Stimulated activated CD4-positive, alpha-beta T cell treated with anti-CD3 and anti-CD28 coated beads, Interleukin-2, amount 100 ng/mL, for 24 hours (primary cell): ENCODE measurements at places on chromosomes 13 and 19.

DNA sequence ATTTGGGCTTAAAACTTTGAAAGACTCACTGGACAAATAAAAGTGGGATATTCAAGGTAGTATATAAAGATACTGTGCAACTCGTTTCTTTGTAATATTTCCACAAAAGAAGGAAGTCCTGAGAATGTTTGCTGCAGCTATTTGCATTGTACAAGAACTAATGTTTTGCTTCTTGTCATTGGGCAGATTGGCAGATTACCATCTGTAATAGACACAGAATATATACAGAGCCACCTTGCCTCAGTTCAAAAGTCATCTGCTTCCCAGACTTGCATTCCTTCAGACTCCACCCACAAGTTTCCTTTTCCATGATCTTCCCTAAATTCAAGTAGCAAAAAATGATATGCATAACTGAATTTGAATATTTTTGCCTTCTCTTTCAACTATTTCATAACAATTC is 145.1 kb downstream of the EFNB2 start:
- DNase-seq, result no peak

DNA sequence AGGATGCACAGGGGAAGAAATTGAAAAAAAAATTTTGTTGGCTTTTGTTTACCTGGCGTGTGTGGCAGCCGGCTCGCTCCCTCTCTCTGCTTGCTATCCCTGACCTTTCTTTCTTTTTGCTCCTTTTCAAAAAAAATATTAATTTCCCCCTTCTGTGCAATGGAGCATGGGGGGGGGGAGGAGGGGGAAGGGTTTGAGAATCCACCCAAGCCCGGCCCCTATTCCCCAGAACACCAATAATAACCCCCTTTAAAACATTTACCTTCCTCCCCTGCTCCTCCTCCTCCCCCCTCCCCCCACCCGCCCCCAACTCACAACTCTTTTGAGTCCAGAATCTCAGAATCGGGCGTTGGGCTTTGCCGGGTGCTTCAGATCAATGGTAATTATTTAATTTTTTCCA is 28.4 kb downstream of the NFIX start:
- DNase-seq, result no peak

- DNase-seq, result no peak
These were observed 17.4 kb downstream of the ZC3H4 start for GRCh38 chr19:47096100-47096704.

GRCh38 chr19:18023622-18024251 is 15.8 kb downstream of the ARRDC2 start:
- DNase-seq, result peak; percentile 53

GRCh38 chr19:31678421-31678820 is 329.2 kb upstream of the TSHZ3 start:
- no peak for DNase-seq

GRCh38 chr19:8688930-8689329 is 9.7 kb downstream of the ACTL9 start:
- DNase-seq, result no peak

GRCh38 chr19:4721196-4721595 is 2.4 kb downstream of the DPP9 start:
- no peak for DNase-seq

- DNase-seq, result peak; percentile 24
These were observed 664 bp downstream of the ICAM5 start for GRCh38 chr19:10290357-10290875.

DNA sequence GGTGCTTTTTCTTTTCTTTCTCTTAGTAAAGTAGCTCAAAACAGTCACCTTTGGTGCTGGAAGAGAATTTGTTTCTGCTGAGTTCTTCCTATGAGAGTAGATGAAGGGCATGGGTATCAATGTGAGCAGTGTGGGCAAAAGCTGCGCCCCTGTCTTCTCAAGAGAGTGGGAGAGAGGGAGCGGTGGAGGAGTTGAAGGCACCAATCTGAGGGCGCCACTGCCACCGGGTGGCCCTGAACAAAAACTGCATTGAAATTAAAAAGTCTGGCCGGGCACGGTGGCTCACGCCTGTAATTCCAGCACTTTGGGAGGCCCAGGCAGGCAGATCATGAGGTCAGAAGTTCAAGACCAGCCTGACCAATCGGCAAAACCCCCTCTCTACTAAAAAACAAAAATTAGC is 28.7 kb upstream of the EPHX3 start:
- no peak for DNase-seq
